ENCODE measurements at places on chromosomes 16 and 17.

DNA sequence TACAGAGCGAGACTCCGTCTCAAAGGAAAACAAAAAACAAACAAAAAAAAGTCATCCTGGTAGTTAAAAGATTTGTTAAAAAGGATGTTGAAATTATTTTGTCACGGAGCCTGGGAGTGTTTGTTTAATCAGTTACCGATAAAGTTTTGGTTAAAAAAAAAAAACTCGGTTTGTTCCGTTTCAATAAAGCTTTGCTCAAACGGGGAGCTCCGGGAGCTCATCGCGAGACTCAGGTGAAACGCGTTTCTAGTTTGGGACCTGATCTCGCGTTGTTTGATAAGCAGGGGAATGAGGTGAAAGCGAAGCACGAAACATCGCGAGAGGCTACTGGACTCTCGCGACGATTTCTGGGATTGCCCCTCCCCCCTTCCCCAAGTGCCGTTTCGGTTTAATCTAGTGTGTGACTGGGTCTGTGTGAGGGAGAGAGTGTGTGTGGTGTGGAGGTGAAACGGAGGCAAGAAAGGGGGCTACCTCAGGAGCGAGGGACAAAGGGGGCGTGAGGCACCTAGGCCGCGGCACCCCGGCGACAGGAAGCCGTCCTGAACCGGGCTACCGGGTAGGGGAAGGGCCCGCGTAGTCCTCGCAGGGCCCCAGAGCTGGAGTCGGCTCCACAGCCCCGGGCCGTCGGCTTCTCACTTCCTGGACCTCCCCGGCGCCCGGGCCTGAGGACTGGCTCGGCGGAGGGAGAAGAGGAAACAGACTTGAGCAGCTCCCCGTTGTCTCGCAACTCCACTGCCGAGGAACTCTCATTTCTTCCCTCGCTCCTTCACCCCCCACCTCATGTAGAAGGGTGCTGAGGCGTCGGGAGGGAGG lies at the start of gene CDK12:
Gene CDK12, plus strand, starts transcription at position 374 of the 813 bp plus-strand sequence. CDS start 586 bp downstream, outside the sequence.
- DNase-seq, result peak; percentile 90

GRCh38 chr16:11333702-11334101 lies 11.6 kb upstream of the RMI2 start:
- no peak for DNase-seq

DNA sequence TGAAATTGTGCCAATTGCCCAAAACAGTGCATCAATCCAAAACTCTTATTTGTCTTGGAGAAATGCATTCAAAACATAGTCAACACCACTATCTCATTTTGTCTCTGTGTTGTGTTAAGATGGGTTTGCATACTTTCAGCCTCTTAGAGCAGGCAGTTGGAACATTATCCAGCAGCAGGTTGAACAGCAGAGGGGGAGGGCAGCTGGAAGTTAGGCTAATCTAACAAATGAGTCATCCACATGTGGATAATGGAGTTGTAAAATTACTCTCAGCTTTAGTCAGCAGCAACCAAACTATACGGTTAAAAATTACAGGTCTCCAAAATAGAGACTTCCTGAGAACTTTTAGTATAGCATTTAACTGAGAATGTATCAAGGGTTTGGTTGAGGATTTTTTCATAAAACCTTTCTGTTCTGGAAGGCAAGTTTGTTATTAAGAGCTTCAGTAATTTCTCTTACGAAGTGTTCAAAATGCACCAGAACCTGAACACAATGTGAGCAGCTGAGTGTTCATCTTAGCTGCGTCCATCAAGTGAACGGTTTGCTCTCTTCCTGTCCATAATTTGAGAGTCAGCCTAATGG lies 46.3 kb downstream of the PRKCA start:
- DNase-seq, result no peak

- no peak for DNase-seq
Observed at GRCh38 chr16:64773184-64773583, 348.7 kb downstream of the CDH11 start.

GRCh38 chr17:30271102-30271501 lies 20.6 kb downstream of the BLMH start:
- DNase-seq, result no peak

- no peak for DNase-seq
Observed at GRCh38 chr16:78505544-78506366, 406.3 kb downstream of the WWOX start.

- no peak for DNase-seq
Observed at GRCh38 chr16:61952841-61953240, 83.4 kb downstream of the CDH8 start.

GRCh38 chr17:66287911-66288310 lies 14.5 kb upstream of the PRKCA start:
- no peak for DNase-seq

DNA sequence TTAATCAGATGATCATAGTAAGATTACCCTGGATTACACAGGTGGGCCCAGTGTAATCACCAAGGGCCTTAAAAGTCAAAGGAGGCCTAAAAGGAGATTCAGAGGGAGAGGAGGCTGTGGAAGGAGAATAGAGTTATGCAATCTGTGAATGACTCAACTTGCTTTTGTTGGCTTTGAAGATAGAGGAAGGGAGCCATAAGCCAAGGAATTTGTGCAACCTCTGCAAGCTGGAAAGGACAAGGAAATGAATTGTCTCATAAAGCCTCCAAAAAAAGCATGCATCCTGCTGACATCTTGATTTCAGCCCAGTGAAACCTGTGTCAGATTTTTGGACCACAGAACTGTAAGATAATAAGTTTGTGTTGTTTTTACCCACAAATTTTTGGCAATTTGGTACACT lies 109.6 kb downstream of the CNTNAP4 start:
- no peak for DNase-seq

GRCh38 chr16:70678898-70679670 lies 6.8 kb downstream of the MTSS2 start:
- no peak for DNase-seq

GRCh38 chr17:36940313-36941264 lies 3.3 kb downstream of the LHX1 start:
- no peak for DNase-seq

GRCh38 chr17:76943781-76944213 lies 75.6 kb downstream of the MGAT5B start:
- DNase-seq, result no peak

DNA sequence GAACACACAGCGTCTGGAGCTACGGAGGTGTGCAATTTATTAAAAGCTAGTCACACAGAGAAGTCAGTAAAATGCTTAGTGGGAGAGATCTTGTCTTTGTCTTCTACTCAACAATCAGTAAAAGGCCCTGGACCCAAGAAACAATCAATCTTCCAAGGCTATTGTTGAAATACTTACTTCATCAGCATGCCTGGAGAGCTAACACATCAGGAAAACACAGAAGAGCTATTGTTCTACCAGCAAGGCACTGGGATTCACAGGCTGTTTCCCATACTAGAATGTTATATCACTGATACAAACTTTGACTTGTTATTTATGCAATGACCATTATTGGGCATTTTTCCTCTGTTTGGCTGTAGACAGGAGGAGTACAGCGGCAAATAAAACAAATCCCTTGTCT lies 247.8 kb upstream of the ERCC4 start:
- no peak for DNase-seq

GRCh38 chr17:76537288-76537577 lies 276 bp downstream of the CYGB start:
- no peak for DNase-seq

DNA sequence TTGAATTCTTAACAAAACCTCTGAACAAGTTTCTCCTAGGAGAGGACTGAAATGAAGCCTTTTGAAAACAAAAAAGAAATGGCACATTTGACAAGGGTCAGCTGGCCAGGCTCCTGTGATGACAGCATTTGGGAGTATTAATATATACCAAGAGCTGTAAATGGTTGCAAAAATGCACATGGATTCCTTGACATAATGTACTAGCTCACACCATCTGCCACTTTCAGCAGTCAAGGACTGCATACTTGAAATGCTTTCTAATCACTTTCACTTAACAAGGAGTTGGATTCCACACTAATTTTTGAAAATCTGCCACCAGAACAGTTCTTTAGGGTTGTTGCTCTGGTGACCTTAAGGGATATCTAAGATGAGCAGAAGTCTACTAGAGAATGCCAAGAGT lies 236.7 kb upstream of the TOX3 start:
- no peak for DNase-seq

- no peak for DNase-seq
Observed at GRCh38 chr17:20280851-20281250, 186.5 kb downstream of the LGALS9B start.

GRCh38 chr16:27717726-27718125 lies 167.8 kb downstream of the KATNIP start:
- no peak for DNase-seq

GRCh38 chr17:57956291-57957119 lies 1.3 kb upstream of the CUEDC1 start:
- peak; percentile 14 for DNase-seq

DNA sequence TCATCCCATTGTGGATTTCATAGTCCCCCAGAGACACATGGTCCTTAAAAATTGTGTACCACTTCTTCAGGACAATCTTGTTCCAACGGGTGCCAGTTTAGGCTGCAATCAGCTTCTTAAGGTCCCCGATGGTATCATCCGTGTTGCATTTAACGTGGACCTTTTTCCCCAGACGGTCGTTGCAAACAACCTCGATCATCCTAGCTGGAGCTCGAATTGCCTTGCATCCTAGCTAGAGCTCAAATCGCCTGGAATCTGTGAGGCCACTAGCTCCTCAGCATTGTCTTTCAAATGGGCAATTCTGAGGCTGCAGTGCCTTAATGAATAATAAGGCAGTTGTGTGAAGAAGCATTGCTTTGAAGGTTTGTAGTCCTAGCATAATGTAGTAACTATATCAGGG lies 37.7 kb upstream of the RHBDL3 start:
- DNase-seq, result no peak

DNA sequence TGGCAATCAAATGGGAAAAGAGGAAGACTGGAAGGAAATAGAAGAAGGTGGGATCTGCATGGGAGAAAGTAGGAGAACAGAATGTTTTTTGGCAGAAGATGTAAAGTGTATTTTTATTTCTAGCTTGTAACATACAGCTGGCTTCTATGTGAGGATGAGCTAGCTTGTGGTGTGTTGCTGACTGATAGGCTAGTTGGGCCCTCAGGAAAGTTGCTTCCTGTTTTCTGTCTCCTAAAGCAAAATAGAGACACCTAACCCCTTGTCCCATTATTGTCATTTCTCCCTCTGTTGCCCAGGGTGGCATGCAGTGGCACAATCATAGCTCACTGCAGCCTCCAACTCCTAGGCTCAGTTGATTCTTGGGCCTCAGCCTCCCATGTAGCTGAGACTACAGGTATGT lies 15.9 kb downstream of the TNRC6A start:
- no peak for DNase-seq

DNA sequence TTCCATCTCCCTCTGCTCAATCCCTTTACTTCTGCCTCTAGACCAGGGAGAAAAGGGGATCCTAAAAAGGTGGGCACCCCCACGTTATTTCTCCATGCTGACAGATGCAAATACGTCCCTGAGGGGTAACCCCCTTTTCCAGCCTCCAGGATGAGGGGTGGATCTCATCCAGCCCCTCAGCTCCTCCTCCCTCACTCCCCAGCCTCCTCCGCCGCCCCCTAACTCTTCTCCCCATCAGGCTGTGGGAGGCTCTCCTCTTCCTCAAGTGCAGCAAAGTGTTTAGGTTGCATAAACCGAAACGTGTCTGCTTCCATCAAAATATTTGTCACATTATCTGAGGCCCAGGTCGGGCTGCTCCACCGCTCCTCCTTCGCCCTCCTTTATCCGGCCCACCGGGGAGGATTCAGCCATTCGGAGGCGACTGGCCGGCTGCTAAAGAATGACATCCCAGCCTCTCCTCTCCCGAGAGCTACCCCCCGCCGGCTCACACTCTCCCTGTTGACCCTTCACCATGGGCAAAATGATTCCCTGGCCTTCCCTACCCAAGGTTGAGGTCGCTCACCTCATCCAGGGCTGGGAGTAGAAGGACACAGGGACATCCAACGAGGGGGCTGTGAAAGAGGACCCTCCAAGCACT lies 1.2 kb upstream of the C1QL1 start:
- no peak for DNase-seq

DNA sequence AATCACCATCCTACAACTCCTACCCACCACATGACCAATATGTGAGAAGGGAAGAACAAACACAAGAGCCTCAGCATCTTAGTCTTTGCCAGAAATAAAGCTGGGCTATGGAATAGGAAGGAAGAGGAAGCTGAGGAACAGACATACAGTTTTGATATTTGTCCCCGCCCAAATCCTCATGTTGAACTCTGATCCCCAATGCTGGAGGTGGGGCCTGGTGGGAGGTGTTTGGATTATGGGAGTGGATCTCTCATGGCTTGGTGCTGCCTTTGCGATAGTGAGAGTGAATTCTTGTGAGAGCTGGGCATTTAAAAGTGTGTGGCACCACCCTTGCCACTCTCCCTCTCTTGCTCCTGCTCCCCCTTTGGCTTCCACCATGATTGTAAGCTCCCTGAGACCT lies 52.4 kb upstream of the NLK start:
- DNase-seq, result no peak

GRCh38 chr16:65154321-65154720 lies 32.5 kb upstream of the CDH11 start:
- no peak for DNase-seq

DNA sequence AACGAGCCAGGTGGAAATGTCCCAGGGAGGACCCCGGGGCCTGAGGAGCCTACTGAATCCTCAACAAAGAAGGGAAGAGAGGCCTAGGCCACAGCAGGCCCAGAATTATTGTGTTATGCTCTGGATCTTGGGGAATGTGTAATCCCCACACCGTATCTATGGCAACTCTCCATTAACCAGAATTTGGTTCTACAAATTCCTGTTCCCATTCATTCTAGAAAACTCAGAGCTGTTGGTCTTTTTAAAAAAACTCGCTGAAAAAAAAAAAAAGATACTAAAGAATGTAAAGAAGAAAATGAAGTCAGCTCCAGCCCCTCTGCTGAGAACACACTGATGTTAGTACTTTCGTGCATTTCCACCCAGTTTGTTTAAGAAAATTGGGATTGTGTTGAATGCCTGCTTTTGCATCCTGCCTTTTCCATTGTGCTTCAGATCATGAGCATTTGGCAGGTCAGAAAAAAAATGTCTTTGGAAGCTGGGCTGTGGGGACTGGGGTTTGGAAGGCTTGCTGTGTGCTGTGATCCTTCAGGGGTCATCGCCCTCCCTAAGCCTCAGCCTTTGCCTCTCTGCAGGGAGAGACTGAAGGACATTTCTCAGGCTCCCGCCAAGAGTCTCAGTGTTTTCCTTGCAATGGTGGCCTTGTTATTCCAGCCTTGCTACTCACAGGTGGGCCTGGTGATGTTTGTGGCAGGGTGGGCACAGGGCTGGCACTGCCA lies 69.5 kb downstream of the SREBF1 start:
- no peak for DNase-seq

DNA sequence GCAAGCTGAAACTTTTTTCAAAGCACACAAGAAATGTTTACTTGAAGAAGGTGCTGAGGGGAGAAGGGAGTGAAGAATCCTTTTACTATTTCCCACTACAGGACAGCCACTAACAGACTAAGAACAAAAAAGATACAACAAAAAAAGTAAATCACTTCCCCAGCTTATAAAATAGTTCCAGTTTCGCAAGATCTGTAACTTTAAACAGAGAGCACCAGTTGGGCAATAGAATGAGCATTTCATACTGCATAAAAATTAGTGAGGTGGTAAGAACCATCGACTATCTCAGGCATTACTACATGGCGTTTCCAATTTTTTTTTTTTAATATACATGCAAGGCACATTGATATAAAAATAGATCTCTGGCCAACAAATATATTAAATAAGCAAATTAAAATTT lies 11.1 kb downstream of the CRYBA1 start:
- no peak for DNase-seq

- DNase-seq, result no peak
Observed at GRCh38 chr17:1558401-1558800, 4.2 kb downstream of the PITPNA start.

- no peak for DNase-seq
Observed at GRCh38 chr16:1374418-1375297, 22.9 kb downstream of the GNPTG start.
